ENCODE measurements at places on chromosomes 12 and 14.

DNA sequence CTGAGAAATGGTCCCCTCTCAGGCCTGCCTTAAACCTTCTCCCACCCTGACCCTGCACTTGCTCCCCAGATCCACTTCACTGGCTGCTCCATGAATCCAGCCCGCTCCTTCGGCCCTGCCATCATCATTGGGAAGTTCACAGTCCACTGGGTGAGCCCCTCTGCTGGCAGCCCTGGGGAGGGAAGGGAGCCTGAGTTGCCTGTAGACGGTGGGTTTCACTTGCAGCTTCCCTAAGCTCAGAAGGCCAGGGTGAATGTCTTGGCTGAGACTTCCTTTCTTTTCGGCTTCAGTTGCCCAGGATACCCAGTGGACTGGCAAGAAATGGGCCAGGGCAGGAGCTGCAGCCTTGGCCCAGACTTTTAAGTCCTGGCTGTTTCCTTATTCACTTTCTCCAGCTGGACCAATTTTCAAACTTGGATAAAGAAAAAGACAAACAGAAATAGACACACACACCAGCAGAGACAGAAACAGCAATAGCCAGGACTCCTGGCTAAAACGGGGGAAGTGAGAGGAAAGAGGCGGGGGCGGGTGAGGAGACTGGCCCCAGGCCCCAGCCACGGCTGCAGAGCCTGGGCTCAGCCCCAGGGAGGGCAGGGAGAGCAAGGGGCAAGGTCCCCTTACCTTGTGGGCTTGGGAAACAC lies 2.0 kb downstream of the AQP6 start:
- no peak for DNase-seq

GRCh38 chr12:72676556-72676955 lies 404.4 kb downstream of the TRHDE start:
- no peak for DNase-seq

- no peak for DNase-seq
Measured at GRCh38 chr14:101313268-101313667, 248.0 kb upstream of the DIO3 start.

DNA sequence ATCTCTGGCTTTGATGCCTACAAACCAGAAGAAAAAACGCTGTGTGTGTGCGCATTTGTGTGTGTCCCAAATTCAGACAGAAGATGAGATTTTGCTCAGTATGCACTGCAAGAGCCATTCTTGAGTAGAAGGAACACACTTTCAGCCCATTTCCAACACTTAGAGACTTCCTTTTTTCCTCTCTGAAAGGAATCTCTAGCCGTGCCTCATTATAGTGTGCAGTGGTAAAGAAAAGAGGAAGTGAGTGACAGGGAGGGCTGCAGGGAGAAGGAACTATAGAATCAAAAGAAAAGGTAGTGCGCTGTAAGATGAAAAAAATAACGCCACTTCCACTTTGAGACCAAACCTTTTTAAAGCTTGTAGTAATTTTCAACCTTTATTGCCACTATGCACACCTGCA lies 1400.9 kb upstream of the FLRT2 start:
- no peak for DNase-seq

GRCh38 chr12:122994781-122995502 lies 14.5 kb downstream of the ARL6IP4 start:
- no peak for DNase-seq

DNA sequence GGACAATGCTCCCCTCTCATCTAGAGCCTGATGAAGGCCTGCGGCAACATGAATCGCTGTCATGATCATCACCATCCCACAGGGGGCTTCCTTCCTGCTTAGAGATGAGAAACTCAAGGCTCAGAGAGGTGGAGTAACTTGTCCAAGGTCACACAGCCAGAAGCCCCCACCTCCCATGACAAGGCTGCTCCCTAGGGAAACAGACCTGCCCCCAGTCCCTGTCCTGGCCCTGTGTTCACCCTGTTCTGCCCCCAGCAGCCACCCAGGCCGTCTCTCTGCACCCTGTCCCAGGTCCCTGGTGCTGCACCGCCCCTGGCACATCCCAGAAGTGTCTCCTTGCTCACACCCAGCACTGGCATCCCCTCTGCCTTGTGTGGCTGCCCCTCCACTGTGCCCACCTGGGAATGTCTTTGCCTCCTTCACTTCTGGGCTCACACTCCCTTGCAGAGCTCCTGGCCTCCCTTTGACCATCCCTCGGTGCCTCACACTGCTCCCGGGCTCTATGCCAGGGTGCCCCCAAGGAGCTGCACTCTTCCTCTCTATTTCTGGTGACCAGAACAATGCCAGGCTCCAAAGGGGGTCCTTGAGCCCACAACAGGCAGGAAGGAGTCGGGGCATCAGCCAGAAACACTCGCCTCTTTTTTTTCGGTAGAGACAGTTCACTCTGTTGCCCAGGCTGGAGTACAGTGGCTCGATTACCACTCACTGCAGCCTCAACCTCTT lies 70.5 kb downstream of the BCL11B start:
- DNase-seq, result no peak

DNA sequence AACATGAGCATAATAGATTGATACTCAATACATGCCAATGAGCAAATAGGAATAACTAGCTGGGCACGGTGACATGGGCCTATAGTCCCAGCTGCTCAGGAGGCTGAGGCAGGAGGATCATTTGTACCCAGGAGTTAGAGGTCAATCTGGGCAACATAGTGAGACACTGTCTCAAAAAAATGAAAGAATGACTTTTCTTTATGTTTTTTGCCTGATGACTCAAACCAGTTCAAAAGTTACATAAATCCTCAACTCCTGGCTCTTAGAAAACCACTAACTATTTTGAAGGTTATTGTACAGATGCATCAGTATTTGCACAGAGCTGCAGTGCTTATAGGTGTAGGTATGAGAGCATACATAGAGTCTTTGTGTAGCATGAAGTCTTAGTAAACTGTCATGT lies 219.2 kb upstream of the RGS6 start:
- DNase-seq, result peak; percentile 53

- no peak for DNase-seq
Measured at GRCh38 chr12:14979468-14979867, 6.6 kb downstream of the PDE6H start.

DNA sequence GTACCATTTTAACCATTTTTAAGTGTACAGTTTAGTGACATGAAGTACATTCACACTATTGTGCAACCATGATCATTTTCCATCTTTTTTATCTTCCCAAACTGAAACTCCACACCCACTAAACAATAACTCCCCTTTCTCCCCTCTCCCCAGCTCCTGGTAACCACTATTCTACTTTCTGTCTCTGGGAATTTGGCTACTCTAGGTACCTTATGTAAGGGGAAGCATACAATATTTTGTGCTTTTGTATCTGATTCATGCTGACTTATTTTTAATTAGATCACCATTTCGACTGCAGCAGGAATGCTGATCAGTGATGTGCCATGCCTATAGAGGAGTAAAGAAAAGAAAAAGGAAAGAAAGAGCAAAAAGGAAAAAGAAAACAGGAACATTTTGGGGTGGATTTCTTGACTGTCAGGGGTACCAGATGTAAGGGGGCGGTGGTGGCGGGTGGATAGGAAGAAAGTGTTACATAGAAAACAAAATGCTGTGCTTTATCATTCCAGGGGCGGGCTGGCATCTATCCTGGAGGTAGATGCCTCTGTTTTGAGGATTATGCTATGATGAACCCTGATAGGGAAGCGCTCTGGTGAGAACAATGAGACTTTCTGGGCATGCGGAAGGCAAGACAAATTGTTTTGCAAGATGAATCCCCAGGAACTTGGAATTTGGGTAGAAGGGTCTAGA lies 45.2 kb upstream of the CTDSP2 start:
- peak; percentile 66 for DNase-seq

GRCh38 chr14:44626423-44626822 lies 119.3 kb upstream of the FSCB start:
- no peak for DNase-seq

DNA sequence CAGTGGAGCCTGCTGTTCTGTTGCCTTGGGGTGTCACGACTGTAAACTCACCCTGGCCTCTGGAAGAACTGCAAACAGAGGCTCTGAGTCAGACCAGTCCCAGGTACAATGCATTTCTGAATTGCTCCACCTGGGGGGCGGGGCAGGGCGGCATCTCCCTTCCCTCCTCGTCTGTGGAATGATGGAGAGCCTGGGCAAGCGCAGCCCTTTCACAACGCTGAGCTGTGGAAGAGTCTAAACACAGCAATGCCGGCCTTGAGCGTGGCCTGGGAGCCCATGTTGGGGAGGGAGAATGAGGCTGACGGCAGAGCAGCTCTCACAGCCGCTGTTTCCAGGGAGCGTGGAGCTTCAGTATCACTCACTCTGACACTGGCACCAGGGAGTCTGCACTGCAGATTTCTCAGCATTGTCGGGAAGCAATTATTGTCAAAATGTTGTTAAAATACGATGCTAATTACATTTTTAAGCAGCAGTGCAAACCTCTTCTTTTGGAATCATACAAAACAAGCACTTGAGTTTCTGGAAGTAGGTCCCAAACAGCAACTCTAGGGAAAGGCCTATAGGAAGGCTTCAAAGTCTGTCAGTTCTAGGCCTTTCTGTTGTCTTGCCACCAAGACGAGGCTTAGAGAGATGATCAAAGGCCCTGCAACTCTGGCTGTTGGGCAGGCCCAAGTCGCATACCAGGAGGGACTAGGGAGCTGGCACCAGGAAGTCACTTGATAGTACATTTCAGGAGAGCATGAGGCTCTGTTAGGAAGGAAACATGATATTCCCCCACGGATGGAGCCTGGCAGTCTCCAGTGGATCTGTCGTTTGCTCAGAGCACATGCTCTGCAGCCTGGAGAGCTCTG lies 244.0 kb upstream of the FKBP4 start:
- no peak for DNase-seq

DNA sequence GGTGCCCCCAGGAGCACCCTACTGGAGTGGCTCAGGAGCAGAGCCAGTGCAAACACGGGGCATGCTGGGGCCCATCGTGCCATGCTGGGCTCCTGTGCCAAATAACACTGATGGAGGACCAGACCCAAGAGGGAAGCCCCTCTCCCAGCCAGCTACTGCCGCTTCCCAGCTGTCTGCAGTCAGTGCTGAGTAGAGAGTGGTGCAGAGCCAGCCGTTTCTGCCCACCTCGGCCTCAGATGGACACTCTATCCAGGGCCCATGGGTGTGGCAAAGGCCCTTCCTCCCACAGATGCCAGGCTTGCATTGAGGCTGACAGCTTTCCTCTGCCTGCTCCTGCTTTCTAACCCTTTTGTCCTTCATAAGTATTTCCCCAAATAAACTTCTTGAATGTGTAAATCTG lies 13.2 kb downstream of the CLBA1 start:
- no peak for DNase-seq

DNA sequence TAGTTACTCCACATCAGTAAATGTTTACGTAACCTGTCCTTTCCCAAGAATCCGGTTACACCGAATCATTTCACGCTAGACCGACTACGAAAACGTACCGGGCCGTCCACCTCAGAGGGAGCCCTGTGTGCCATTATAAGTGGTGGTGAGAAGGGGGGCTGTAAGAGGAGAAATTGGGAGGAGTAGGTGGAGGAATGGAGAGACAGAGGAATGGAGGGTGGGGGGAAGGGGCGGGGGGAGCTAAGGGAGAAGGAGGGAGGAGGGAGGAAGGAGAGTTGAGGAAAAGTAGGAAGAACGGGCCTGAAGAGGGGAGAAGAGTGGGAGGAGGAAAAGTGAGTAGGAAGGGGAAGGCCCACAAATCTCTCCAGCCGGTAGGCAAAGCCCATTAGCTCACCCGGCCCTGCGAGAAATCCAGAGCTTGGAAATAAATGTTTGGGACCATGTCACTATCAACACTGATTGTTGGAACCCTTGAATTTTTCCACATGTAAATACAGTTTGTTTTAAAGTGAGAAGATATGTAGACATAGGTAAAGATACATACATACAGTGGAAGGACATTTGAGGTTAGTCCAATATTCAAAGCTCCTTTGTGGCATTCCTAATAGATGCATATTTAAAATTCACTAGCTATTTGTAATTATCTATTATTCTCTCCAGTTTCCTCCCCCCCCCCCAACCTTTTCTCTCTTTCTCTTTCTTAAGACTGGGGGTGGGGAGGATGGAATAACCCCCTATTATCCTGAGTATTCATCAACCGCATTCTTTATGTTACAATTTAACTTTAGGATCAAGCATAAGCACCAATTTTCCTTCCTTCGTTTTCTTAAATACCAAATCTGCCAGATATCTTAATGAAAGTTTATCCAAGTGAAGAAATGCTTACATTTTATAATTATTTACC lies 2.1 kb upstream of the FOXG1 start:
- DNase-seq, result no peak

GRCh38 chr12:44377443-44378187 lies 498.5 kb downstream of the NELL2 start:
- DNase-seq, result no peak

DNA sequence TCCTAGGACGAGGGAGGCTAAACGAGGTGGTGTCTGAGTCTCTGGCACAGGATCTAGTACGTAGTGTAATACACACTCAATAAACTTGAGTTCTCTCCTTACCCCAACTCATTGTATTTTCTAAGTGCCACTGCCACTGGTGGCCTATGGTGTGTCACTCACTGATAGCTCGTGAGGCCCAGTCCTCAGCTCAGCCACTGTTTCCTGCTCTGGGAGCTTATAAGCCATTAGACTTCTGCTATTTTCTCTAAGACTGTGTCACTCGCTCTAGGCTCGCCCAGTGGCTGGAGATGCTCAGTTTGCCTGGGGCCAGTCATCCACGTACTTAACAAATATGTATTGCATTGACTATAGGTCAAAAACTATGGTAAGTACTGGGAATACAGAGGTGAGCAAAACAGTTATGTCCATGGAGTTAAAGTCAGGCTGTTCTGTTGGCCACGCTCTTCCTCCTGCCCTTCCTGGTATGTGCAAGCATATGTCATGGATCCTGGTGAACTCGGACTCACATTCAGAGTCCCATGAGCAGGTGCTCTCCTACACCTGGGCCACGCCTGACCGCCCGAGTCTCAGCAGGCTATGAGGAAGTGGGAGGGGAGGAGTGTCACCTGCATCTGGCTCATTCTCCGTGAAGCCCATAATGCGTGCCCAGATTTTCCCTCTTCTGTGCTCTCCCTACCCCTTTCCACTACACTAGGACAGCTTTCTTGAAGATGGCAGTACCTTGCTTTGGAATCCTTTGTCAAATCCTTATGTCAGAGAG lies 41.6 kb downstream of the DEGS2 start:
- DNase-seq, result no peak

DNA sequence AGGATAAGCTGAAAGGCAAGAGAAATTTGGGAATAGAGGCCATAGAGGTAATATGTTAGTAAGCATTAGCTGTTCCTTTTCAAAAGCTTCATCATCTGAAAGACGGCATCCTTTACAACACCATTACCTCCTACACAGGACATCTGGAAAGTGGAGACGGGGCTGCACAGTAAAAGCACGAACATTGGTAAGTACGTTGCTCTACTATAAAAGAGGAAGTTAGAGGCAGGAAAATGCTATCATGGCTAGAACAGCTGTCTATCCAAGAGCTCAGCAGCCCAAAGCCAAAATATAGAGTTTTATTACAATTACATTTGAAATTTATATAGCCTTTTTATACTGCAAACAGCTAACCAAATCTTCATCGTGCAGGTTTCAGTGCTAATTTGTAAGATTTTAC lies 172.3 kb upstream of the GRIP1 start:
- no peak for DNase-seq

GRCh38 chr12:14473707-14474287 lies 93.9 kb downstream of the PLBD1 start:
- peak; percentile 66 for DNase-seq

Measured in GM23248 (cell line).